ENCODE measurements at places on chromosomes 11 and 22. TPM values are rescaled to one million over a fixed set of nuclear protein-coding genes. Genes with fewer than 3 reads are reported as not detected.

The FAM180B gene
- total RNA-seq, result 0.27 TPM

The MUC2 gene
- not detected for total RNA-seq

The TPBGL gene
- 0.12 TPM for total RNA-seq

The EFCAB6 gene
- total RNA-seq, result not detected

The WNT7B gene
- total RNA-seq, result not detected

The FGF19 gene
- not detected for total RNA-seq

The ZNRD2 gene
- 34.6 TPM for total RNA-seq

DNA sequence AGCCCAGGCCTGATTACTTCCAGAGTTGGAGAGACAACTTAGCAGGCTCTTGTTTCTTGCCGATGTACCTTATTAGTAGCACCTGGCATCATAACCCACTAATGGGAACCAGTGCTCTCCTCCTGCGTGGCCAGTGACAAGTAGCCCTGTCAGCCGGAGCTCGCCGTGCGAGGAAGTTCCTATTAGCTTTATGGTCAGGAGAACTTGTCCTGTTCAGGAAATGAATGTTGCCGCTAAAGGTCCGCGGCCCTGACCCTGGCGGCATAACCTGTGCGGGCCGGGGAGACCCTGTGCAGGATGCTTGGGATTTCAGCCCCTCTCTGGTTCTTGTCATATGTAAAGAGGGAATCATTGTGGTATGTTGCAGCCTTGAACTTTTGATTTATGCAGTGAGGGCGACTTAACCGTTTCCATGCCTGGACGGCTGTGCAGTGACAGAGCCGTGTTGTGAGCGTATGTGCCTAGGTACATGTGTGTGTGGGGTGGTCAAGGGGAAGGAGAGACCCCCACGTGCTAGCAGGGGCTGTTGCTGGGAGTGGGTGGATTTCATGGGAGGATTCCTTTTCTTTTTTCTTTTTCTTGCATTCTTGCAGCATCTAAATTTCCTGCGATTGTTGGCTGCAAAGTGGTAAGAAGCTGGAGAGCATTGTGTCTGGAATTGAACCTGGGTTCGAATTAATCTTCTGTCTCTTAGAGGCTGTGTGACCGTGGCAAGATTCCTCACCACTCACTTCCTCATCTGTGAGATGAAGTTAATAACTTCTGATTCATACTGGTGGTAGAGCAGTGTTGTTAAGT is 15.2 kb downstream of the ZBTB16 start:
- no peaks in the 10 kb centered on the region for H3K36me3 ChIP-seq
- no peaks in the 10 kb centered on the region for H3K27me3 ChIP-seq
- no peak for DNase-seq
- H3K4me3 ChIP-seq, result no peak overlapping the region
- peaks cover 24% of the 10 kb centered on the region for H3K4me1 ChIP-seq

GRCh38 chr22:36839356-36840073 is 21.3 kb upstream of the NCF4 start:
- no peak for DNase-seq
- no peaks in the 10 kb centered on the region for H3K36me3 ChIP-seq
- no peaks in the 10 kb centered on the region for H3K4me1 ChIP-seq
- no peak overlapping the region for H3K4me3 ChIP-seq

GRCh38 chr11:68911731-68912130 is 8.0 kb downstream of the IGHMBP2 start:
- H3K4me1 ChIP-seq, result no peaks in the 10 kb centered on the region
- no peak for DNase-seq
- H3K4me3 ChIP-seq, result no peak overlapping the region
- no peak overlapping the region for H3K27ac ChIP-seq

GRCh38 chr22:24331468-24332440 is 61.1 kb downstream of the SPECC1L start:
- H3K36me3 ChIP-seq, result peaks cover 34% of the 10 kb centered on the region
- H3K4me3 ChIP-seq, result no peak overlapping the region
- H3K4me1 ChIP-seq, result peaks cover 5% of the 10 kb centered on the region

DNA sequence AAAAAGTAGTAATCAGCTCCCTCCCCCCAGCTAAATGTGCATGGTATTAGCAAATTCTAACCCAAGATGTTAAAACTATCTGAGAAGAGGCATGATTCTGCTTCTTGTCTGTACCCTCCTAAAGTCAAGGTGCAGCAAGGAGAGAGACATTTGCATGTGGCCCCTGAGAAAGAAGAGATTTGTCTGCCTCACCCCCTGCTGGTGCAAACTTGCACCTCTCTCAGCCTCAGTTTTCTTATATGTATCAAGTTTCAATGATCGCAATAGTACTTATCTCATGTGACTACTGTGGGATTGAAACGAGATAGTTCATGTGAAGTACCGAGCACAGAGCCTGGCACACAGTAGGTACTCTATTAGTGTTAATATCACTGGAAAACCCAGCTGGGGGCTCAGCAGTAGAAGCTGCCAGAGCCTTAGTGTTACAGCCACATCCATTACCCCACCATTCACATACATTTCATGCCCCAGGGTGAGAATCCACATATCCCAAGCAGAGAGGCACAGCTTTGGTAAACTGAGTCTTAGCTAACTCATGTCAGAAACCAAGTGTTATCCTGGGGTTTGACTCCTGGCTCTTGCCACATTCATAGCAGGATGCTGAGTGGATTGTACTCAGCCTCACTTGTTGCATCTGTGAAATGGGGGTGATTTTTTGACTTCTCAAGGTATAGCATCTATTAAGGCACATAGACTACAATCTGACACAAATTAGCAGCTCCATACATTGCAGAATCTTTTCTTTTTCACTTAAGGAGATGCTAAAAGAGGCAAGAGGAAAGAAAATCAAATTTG is 24.9 kb downstream of the CD44 start:
- peak; percentile 68 for DNase-seq
- H3K27ac ChIP-seq, result peak overlapping the region; percentile 99
- H3K36me3 ChIP-seq, result peaks cover 35% of the 10 kb centered on the region
- peaks cover 97% of the 10 kb centered on the region for H3K4me1 ChIP-seq
- no peaks in the 10 kb centered on the region for H3K27me3 ChIP-seq

Measured in CD4-positive, CD25-positive, alpha-beta regulatory T cell (primary cell).